Breast epithelium (tissue), 4 donors: ENCODE measurements at places on chromosomes 6 and 20. TPM values are rescaled to one million over a fixed set of nuclear protein-coding genes. Genes with fewer than 3 reads are reported as not detected.

DNA sequence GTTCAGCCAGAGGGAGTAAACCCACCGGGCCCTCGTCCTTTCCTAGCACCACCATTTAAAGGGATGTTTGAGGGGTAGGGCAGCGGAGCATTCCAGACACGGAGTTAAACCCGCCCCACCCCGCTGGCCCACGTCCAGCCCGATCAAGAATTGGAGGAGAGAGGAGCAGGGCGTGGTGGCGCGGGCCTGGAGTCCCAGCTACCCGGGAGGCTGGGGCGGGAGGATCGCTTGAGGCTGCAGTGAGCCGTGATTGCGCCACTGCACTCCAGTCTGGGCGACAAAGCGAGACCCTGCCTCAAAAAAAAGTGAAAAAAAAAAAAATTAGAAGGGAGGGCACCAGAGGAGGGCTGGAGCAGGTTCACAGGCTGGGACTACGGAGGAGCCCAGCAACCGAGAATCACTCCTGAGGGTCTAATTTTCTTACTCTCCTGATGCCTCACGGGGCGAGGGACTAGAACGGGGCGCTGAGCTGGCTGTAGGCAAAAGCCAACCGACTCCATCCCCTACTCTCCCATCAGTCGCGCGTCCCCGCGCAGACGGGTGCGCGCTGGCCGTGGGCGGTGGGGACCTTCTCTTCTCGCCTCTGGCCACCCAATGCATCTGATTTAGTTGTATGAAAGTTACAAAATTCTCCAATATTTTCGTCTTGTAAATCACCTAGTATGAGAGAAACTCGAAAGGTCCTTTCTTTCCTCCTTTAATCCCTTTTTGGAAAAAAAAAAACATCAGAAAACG lies 6.1 kb upstream of the HSPA1B start:
- no peak for DNase-seq

DNA sequence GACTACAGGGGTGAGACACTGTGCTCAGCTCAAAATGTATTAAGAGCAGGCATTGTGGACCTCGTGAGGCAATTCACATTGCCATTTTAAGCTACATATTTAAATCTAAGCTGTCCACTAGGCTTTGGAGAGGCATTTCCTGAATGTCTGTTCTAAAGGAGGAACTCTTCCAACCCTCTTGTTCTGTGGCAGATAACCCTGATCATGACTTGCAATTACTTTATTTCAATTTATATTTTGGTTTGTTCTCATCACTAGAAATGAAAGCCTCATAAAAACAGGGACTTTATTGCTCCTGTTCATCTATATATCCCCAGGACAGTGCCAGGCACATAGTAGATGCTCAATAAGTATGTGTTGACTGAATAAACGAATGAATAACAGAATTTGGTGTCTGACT lies 84.0 kb upstream of the SALL4 start:
- DNase-seq = no peak

GRCh38 chr6:14072084-14072483 lies 45.5 kb upstream of the CD83 start:
- DNase-seq = no peak

- DNase-seq = no peak
Measured at GRCh38 chr6:28771401-28772267, 152.2 kb downstream of the TRIM27 start.

DNA sequence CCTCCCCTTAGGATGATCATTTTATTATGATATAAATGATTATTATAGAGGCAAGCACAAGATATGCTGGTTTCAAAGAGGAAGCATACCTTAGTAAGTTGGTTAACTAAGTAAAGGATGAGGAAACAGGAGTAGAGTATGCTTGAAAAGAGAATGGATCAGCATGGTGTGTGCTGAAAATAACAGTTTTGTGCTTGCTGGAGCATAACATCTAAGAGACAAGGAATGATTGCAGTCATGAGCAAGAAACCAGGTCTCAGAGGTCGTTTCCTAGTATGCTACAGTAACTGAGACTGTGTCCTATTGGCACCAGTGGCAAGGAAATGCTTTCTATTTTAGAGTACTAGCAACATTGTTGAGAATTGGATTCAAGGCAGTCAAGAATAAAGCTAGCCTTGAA lies 34.1 kb downstream of the CDC40 start:
- no peak for DNase-seq

GRCh38 chr6:113103634-113104361 lies 753.3 kb upstream of the MARCKS start:
- DNase-seq = no peak

Gene MYLK2
- total RNA-seq = not detected

DNA sequence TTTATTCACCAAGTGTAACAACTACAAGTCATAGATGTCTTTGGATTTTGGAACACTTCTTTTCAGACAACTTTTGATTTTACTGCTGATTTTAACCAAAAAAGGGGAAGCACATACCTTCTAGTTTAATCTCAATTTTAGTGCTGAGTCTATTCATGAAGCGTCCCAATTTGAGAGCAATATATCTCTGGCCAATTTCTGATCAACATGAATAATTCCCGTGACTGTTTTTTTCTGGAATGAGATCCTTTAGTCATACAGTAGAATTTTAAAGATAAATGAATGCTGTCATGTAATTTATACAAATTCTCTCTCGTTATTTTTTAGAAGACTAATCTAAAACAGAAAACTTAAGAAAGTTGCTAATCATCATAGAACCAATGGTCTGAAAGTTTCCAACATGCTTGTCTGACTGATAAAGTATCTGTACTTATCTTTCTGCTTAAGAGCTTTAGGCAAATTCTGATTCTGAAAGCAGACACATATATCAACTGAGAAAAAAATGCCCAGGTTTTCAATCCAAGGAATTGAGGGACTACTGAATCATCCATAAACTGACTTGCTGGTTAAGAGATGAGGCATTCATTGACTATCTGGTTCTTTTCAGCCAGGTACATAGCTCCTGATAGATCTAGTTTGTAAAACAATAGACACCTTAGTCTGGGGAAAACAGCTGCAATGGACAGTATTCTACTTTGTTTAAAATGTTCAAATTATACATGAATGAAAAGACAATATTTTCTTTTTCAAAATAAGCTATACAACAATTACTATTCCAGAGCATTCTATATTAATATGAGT lies 657.5 kb downstream of the RFPL4B start:
- DNase-seq = no peak

DNA sequence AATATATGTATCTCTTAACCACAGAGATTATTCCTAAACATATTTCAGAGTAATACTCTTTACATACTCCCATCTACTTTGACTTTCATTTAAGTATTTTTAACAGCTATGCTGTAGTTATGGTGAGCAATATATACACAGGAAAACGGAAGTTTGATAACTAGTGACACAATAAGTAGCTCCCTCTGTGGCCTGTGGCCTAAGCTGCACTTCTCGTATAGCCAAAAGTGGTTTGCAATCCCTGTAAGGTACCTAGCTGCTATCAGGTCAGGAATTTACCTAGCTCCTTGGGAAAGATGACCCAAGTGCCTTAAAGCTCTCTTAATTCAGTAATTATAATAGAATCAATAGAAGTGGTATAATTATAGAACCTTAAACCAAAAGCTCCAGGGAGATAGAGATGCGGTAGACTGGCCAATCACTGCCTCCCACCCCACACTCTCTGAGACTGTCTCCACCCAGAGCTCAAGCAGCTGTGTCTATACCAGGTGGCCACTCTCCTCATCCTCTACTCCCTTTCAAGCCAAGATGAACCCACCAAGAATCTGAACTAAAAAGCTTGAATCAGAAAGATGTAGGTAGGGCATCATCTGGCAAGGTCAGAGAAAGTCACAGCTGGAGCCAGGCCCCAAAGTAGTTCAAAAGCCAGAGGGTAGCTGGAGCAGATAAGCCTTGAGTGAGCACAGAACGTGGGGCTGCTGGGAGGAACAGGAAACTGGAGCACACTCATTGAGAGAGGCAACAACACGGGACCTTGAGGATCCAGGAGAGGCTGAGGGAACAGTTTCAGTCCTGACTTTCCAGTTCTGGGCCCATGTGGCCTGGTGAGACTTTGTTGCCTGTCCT lies 84.9 kb upstream of the ASF1A start:
- DNase-seq = no peak

DNA sequence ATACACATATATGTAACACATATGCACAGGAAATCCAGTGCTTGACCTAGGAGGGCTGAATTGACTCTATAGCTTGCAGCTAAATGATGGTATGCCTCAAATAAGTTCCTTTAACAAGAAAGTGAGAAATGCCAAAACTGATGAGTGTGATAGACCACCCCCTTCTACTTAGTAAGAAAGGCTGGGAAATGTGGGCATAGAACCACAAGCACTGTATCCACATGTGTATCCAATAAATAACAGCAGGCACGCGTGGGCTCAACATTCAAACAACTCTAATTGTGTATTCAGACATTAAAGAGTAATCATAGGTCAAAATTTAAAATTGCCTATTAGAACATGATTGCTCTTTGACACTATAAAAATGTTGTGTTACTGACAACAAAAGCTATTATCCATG lies 54.1 kb downstream of the FAM83B start:
- DNase-seq = no peak

Gene STXBP5
- total RNA-seq = 43.6 TPM

Gene MUC21
- total RNA-seq = not detected

Gene WASF1
- total RNA-seq = 11.4 TPM

DNA sequence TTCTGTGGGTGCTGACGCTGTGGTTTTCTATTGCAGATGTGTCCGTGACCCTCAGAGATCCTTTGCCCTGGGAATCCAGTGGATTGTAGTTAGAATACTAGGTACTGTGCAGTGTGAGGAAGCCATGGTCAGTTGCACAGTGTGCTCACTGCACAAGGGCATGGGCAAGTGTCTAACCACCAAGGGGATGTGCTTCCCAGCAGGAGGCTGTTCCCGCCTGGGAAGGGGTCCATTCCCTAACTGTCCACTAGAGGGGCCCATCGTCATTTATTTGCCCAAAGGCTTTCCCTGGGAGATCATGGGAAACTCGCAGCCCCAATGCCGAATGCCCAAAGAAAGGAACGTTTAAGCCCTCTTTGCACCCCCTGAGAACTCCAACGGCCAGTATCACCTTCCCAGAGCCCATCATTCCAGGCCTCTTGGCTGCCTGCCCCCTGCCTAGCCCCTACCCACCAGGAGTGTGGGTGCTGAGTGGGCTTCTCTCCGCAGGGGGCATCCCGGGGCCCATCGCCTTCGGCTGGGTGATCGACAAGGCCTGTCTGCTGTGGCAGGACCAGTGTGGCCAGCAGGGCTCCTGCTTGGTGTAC lies 26.2 kb downstream of the SLCO4A1 start:
- DNase-seq = peak; percentile 57

GRCh38 chr20:38953630-38954340 lies 8.4 kb upstream of the DHX35 start:
- DNase-seq = no peak

DNA sequence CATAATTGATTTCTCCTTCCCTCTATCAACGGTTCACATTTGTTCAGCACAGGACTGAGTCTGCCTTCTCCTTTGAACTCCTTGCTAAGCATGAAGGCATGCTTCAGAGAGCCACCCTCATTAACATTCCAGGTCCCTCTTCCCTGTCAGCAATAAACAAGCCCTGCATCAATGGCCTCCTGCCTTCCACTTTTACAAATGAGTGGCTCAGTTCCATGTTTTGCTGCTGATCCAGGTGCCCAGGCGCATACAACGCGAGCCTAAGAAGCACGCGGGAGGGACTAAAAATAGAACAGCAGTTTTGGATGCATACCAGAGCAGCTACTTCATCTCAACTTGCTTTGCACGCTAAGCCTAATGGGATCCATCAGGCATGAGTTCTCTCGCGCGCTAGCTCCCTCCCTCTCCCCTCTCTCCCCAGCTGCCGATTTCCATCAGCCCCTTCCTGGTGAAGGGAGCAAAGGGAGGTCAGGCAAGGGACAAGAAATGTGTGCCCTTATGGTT lies 53.4 kb downstream of the TRAF3IP2 start:
- peak; percentile 71 for DNase-seq

DNA sequence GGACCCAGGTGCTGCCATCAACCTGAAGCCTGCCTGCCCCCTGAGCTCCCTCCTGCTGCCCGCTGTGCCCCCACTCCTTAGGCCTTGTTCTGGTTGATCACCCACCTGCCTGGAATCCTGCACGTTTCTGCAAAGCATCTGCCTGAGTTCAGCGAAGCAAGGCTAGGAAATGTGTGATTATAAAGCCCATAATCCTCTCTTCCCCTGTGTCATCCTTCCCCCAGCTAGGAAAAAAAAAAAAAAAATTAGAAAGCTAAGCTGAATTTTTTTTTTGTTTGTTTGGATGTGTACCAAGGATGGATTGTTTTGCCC lies 93.2 kb downstream of the FOXA2 start:
- DNase-seq = no peak

Gene TCP11
- 0.32 TPM for total RNA-seq

DNA sequence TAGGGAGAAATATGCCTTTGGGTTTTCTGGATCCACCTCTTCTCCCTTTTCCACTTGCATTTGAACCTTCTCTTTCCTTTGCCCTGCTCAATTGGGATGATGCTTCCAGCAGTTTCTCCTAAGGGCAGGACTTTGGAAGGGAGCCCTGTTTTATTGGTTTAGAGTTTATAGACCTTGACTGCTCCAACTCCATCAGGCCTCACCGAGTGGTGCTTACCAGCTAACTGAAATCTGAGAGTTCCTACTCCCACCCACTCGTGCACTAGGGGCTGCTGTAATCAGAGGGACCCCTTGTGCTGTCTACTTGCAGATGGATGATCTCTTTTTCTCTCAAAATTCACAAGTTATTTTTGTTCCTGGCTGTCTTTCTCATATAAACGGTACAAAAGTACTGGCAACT lies 121.3 kb upstream of the SLC22A16 start:
- no peak for DNase-seq

DNA sequence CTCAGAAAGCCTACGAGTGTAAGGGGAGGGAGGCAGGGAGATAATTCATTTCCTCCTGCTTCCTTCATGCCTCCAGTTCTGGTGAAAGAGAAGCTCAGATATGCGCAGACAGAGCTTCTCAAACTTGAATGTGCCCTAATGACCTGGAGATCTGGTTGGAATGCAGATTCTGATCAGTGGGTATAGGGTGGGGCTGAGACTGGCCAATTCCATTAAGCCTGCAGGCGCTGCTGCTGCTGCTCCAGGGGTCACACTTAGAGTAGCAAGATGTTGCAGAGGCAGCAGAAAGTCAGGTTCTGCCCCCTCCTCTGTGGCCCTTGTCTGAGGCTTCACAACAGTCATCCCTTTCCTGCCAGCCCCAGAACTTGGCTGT lies 161.0 kb downstream of the DHX35 start:
- no peak for DNase-seq

Gene IMPG1
- total RNA-seq = not detected

Gene ADGRG6
- 29.6 TPM for total RNA-seq

Gene MCCD1
- not detected for total RNA-seq

DNA sequence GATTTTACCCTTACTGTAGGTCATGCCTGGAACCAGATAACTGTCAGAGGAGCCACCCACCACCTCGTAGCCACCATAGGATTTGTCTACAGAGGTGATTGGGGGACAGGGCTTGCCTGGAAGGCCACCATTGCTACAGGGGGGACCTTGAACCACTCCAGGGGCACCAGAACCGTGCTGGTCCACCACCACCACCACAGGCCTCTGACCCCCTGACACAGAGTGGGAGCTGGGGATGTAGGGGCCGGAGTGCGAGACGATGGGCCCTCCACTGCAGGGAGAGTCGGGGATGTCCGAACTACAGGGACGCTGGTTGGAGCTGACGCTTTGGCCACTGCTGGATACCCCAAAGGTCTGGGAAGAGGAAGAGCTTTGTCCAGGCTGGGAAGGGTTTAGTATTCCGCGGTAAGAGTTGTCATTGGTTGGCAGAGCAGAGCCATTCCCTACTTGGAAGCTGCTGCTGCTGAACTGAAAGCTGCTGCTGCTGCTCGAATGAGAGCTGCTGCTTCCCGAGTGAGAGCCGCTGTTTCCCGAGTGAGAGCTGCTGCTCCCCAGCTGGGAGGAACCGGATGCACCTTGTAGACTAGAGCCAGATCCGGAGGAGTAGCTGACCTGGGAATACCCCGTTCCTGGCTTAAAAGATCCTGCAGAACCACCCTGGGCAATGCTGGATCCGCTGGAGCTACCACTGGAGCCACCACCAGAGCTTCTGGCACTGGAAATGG lies 2.2 kb downstream of the PSORS1C1 start:
- no peak for DNase-seq
